RPMI7951 (cell line): ENCODE measurements at places on chromosomes 3 and 15. TPM values are rescaled to one million over a fixed set of nuclear protein-coding genes. Genes with fewer than 3 reads are reported as not detected.
A peak's percentile ranks its signal among the peaks of the same experiment; 100 is the strongest.

TTLL13 gene
- total RNA-seq = not detected in 2 replicates

PATL2 gene
- total RNA-seq = 0.20 and 1.1 TPM in 2 replicates

B3GALNT1 gene
- 11.6 and 15.0 TPM in 2 replicates for total RNA-seq

B2M gene
- total RNA-seq = 9,682 and 10,210 TPM in 2 replicates

STOML1 gene
- 20.4 and 26.8 TPM in 2 replicates for total RNA-seq

HHATL gene
- not detected in 2 replicates for total RNA-seq

TMEM108 gene
- total RNA-seq = 0.12 and 0.39 TPM in 2 replicates

PLOD2 gene
- 171 and 221 TPM in 2 replicates for total RNA-seq

PRRT3 gene
- 0.98 and 1.2 TPM in 2 replicates for total RNA-seq

CHD2 gene
- total RNA-seq = 37.5 TPM in 2 replicates

GRCh38 chr3:40605960-40606359 is 81.2 kb downstream of the ZNF621 start:
- no peak for DNase-seq

- no peak for DNase-seq
Measured at GRCh38 chr3:150635526-150635925, 32.4 kb downstream of the SELENOT start.

DNA sequence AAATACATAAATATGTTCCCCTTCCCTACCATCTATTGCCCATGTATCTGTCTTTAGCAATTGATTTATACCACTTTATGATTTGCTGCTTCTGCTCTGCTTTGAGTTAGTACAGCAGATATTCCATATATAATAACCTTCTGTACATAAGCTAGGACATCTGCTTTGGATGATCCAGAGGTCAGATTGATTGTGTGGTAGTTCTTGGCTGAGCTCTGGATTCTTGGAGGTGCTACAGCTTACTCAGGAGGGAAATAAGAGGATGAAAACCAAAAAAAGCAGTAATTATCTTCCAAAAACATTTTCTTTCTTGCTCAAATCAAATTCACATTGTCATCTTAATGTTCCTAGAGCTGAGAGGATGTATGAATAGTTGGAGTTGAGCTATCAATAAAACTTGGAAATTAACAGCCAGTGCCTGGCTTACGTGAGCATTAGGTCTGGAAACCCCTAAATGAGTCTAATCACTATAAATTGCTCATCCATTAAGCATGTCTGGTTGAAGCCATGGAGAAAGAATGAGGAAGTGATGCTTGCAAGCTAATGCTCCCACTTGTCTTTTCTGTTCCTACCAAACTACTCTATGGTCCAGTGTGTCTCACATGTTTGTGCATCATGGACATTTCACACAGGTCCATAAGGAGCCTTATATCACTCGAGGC is 36.3 kb upstream of the TMEM42 start:
- DNase-seq = no peak

GRCh38 chr3:123813876-123814275 is 70.3 kb downstream of the MYLK start:
- DNase-seq = peak; percentile 99

DNA sequence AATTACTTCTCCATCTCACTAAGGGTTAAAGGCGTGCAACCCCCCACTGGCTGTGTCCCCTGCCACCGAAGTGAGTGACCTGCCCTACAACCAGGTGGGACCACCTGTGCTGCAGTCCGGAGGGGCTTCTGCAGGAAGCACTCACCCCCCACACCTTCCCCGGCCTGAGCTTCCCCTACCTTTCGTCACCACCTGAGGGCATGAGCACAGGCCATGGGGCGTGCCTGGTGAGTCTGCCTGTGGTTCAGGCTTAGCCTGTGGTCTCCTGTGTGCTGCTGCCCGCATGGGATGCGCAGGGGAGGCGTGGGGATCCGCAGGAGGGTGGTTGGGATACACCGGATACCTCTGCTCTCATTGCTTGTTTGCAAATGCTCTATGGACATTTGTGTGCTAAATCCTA is 46.0 kb downstream of the KLHL25 start:
- no peak for DNase-seq

DNA sequence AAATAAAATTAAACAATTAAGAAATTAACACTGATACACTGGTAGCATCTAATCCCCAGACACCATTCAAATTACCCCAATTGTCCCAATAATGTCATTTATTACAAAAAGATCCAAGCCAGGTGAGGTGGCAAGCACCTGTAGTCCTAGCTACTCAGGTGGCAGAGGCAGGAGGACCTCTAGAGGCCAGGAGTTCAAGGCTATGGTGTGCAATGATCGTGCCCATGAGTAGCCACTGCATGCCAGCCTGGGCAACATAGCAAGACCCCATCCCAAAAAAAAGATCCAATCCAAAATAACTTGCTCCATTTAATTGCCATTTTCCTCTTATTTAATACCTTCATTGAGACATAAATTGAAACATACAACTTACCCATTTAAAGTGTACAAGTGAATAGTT is 17.8 kb downstream of the CSTA start:
- DNase-seq = no peak

DNA sequence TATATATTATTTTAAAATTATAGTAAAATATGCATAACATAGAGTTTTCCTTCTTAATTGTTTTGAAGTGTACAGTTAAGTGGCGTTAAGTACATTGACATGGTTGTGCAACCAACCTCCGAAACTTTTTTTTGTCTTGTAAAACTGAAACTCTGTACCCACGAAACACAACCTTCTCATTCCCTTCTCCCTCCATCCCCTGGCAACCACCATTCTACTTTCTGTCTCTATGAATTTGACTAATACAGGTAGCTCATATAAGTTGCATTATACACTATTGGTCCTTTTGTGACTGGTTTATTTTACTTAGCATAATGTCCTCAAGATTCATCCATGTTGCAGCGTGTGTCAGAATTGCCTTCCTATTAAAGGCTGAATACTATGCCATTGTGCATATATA is 179.4 kb downstream of the SATB1 start:
- no peak for DNase-seq

- no peak for DNase-seq
Measured at GRCh38 chr3:127454051-127454450, 136.5 kb downstream of the TPRA1 start.

DNA sequence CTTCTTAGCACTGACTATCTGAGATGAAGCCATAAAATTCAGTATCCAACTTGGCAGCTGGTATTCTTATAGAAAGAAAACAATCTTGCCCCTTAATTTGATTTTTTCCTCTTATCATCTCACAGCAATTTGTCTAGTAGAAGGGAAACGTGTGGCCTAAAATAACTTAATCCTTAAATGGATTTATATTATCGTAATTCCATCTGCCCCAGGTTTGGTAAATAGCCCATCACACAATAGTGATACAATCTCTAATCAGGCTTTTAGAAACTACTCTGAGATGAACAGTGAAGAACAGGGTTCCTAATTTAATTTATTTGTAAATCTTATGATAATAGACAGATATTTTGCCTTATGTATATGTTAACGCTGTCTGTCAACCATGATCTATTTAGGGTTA is 24.8 kb downstream of the PEX5L start:
- DNase-seq = no peak

- peak; percentile 88 for DNase-seq
Measured at GRCh38 chr15:41606997-41607396, 48.0 kb downstream of the TYRO3 start.

GRCh38 chr3:35633332-35634124 is 5.8 kb upstream of the ARPP21 start:
- DNase-seq = no peak

GRCh38 chr3:60594025-60594424 is 657.2 kb downstream of the FHIT start:
- no peak for DNase-seq

- DNase-seq = no peak
Measured at GRCh38 chr15:93253681-93254080, 164.7 kb upstream of the RGMA start.

- DNase-seq = no peak
Measured at GRCh38 chr3:72515941-72516340, 332.3 kb downstream of the SHQ1 start.

- DNase-seq = no peak
Measured at GRCh38 chr3:189567766-189568420, 63.3 kb upstream of the TP63 start.

- DNase-seq = no peak
Measured at GRCh38 chr15:50484781-50485180, 60.6 kb downstream of the USP8 start.

GRCh38 chr3:11672363-11672762 is 28.6 kb upstream of the VGLL4 start:
- no peak for DNase-seq

DNA sequence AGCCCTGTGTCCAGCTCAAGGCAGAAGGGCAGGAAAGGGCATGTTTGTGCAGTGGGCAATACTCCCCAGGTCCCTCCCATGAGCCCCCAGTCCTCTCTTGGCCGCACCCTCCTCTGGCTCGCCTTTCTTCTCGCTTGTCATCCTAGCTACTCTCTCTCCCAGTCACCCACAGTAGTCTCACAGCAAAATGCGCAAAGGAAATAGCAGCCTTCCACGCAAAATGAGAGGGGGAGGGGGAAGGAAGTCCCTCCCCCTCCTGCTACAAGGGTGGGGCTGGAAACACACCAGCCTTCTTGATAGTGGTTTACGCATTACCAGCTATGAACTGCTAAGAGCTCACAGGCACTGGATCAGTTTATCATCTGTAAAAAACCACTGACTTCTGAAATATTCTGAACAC is 83.8 kb downstream of the GADL1 start:
- DNase-seq = no peak

GRCh38 chr15:52783191-52783829 is 6.8 kb downstream of the ONECUT1 start:
- DNase-seq = no peak

DNA sequence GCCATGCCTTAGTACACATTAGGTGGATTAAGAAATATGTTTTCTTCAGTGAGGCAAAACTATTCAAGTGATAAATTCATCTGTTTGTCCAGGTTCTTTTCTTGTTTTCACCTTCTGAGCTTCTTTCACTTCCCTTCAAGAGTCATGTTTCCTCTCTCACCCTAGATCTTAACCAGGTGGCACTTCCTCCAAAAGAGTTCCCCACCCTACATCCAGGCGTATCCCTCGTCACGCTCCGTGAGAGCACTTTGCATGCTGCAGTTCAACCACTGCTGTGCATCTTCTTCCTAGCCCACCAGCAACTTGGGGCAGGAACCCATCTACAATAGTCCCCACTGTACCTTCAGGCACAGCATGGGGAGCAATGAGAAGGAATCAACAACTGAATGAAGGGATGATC is 28.9 kb downstream of the OSBPL10 start:
- no peak for DNase-seq

DNA sequence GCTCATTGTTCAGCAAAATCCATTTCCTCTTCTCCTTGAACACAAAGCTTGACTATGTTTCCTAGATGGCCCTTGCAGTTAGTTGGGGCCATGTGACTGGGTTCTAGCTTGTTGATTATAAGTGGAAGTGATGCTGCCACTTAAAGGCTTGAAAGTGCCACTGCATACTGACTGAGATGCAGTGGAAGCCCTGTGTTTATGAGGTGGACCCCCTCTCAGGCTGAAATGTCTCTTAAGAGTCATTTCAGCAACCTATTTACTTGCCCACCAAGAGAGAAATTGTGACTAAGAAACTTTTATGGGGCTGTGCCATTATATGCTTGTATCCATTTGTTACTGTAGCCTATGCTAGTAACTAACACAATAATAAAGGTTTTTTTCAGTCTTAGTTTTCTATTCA is 8.4 kb upstream of the ANP32A start:
- DNase-seq = peak; percentile 34

DNA sequence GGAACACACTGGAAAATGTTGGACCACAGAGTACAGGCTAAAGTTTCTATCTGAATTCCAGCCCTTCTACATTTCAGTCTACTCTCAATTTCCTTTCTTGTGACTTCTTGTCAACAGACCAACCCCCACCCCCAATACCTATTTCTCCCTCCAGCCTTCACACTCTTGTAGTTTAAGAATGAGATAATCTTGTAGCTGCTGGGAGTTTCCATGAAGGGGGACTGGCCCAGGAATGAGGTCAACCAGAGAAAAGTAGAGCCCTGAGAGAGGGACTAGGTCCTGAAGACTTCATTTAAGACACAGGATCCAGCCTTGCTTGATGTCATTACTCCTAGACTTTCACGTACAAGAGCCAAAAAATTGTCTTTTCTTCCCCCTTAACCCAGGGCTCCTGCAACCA is 29.5 kb upstream of the FAM107A start:
- DNase-seq = no peak

- peak; percentile 35 for DNase-seq
Measured at GRCh38 chr3:133895208-133896001, at the start of gene RAB6B. Gene RAB6B, minus strand, starts transcription at chr3:133895882. Its CDS starts 416 bp downstream, at chr3:133895466.

DNA sequence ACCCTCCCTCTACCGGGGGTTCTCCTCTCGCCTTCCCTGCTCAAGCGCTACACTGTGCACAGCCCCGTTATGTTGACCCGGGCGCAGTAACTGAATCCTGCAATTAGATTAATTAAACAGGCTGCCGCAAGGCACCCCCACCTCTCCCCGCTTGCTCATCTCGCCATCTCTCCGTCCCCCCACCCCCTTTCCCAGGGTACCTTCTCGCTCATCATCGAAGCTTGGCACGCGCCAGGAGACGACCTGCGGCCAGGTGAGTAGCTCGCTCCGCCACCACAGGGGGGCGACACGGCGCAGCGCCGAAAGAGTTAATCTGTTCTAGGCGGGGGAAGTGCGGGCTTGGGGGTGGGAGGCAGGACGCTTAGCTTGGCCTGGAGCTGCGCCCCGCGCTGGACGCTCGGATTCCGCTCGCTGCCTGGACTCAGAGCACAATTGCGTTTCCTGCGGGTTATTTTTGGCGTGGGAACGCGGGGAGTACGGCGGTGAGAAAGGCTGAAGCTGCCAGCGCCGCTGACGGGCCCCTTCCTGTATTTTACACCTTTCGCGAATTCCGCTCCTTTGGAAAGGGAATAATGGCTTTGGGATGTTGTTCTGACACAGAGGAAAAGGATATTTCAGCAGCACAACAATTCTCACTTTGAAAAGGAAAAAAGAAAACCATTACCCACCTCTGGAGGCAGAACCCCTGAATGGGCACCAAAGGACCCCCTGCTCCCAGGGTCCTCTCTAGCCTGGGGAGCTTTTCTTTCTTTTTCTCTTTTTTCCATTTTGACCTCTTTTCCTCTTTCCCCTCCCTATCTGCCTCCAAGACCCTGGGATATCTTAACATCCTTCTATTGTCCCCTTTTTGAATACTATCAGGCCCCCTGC is 1.5 kb downstream of the DLL4 start:
- peak; percentile 28 for DNase-seq

- no peak for DNase-seq
Measured at GRCh38 chr3:2536575-2536974, 437.9 kb downstream of the CNTN4 start.

GRCh38 chr3:90011996-90012395 is 904.6 kb downstream of the EPHA3 start:
- no peak for DNase-seq

DNA sequence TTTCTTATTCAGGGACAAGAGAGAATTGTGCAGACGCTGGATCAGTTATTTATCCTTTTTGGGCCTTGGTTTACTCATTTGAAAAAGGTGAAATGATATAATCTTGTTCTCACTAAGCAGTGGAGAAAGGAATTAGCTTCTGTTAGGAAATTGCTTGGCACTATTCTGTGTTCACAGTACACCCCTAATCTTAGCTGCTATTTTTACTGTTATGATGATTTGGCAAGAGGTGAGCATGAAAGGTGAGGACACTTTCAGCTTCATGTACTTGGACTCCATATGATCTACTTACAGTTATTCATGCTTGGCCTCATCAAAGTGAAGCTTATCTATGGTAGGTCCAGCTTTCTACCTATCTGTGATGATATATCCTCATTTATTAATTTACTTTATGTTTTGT is 280.6 kb downstream of the EBLN2 start:
- DNase-seq = no peak

GRCh38 chr3:64031540-64032508 is 8.5 kb upstream of the PSMD6 start:
- DNase-seq = peak; percentile 78

GRCh38 chr3:133892541-133893231 is 3.0 kb downstream of the RAB6B start:
- DNase-seq = no peak
